Stimulated activated CD4-positive, alpha-beta T cell treated with anti-CD3 and anti-CD28 coated beads, Interleukin-15, amount 100 ng/mL, for 1 hour (primary cell): ENCODE measurements at places on chromosomes 5 and 9.

DNA sequence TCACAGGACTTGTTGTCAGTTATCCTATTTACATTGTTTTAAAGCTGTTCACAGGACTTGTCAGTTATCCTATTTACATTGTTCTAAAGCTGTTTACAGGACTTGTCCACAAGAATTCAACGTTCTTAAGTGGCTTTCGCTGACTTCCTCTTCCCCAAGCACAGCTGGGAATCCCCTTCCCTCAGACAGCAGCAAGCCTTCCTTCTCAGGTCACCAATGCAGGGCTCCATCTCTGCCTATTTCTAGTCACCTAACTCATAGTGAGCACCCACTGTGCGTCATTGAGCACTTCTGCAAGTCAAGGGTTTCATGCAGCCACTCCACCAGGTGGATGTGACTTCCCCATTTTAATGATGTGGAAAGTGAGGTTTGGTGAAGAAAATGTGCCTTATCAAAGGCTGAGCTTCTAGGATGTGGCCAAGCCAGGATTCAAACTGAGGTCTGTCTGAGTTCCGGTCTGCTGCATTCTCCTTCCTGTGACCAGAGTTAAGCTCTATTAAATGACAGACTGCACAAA lies 109.8 kb upstream of the ZNF462 start:
- no peak for DNase-seq

GRCh38 chr5:67094476-67095300 lies 101.9 kb downstream of the CD180 start:
- DNase-seq = no peak

DNA sequence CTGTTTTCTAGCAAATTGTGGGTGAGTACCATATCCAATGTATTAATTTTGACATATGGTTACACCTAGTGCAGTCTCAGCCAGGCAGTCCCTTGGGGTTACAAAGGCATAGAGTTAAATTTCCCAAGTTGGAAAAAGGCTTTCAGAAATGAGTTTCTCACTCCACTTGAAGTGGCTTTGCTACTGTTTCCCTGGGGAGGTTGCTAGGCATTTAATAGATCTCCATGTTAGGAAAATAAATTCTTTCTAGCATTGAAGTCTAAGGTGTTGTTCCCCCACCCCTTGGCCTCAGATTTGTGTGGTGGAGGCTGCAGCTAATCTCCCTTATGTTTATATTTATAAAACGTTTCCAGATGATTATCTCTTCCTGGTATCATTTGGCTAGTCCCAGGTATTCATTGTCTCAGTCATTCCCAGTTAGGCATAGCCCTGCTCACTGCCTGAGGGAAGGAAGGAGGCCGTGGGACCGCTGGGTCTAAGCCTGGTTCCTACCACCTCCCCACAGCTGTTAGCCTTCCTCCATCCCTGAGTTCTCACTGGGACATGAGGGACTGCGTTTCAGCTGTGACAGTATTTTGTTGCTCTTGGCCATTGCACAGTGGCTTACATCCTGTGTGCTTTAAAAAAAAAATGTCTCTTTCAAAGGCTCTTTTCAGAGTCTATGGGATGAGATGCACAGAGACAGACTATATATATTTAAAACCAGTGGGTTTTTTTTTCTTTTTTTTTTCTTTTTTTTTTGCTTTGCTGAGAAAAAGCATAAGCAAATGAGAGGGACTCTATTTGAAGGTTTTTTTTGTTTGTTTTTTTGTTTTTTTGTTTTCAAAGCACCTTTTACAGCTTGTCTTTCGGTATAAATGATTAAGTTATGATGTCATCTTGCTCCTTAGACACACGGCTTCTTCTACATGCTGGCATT lies 121.5 kb downstream of the MAST4 start:
- no peak for DNase-seq

- no peak for DNase-seq
Observed at GRCh38 chr9:114202396-114202795, 47.1 kb downstream of the COL27A1 start.

- no peak for DNase-seq
Observed at GRCh38 chr5:179908528-179908927, 831 bp upstream of the TBC1D9B start.

DNA sequence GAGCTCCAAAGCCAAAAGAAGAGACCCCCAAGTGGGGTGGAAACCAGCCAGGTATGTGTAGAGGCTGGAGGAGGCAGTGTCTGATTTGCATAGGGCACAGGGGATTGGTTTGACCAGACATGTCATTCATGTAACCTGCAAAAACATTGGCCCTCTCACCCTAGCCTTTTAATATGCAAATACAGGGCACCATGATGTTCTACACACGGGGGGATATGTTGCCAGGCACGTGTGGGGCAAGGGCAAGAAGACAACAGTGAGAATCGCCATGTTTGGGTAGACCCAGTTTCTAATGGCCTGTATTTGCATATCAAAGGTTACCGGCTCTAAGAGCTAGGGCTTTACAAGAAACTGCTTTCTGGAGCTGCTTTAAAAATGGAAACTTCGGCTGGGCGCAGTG lies 208.9 kb downstream of the GOLPH3 start:
- DNase-seq = no peak

- DNase-seq = no peak
Observed at GRCh38 chr5:15002173-15002572, 130.6 kb upstream of the ANKH start.
